ENCODE measurements at places on chromosomes 5 and 9.

DNA sequence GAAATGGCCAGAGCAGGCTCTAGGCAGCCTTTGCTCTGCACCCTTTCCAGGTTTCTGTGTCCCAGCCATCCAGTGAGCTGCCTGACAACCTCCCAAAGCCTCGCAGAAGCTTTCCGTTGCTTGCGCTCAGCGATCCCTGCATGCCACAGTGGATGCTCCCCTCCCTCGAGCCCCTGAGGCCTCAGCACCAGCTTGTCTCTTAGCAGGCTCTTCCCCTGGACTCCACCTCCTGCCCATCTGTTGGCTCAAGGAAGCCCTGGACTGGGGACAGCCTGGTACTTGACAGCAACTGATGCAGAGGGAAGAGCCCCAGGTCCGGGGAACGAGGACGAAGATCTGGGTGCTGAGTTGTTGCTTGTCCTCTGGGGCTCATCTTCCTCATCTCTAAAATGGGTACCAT, 23.2 kb downstream of the TSPAN17 start:
- no peak for DNase-seq

GRCh38 chr5:116922532-116922931, 347.9 kb upstream of the SEMA6A start:
- no peak for DNase-seq

GRCh38 chr9:110919609-110920008, 118.7 kb downstream of the LPAR1 start:
- DNase-seq, result no peak

DNA sequence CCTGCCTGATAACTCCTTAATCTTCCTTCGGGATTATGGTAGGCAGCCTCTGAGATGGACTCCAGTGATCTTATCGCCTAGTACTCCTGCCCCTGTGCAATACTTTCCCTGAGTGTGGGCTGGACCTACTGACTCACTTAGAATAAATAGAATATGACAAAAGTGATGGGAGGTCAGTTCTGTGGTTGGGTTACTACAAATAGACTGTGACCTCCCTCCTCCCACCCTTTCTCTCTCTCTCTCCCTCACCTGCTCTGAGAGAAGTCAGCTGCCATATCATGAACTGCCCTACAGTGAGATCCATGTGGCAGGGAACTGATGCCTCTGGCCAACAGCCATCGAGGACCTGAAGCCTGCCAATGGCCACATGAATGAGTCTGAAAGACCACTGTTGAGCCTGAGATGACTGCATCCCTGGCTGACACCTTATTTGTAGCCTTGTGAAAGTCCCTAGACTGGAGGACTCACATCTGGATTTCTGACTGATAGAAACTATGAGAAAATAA, 31.7 kb downstream of the NRG2 start:
- DNase-seq, result no peak

GRCh38 chr9:2161661-2162060, 146.5 kb downstream of the SMARCA2 start:
- no peak for DNase-seq

- no peak for DNase-seq
Measured at GRCh38 chr5:35438288-35438687, 179.4 kb upstream of the SPEF2 start.

DNA sequence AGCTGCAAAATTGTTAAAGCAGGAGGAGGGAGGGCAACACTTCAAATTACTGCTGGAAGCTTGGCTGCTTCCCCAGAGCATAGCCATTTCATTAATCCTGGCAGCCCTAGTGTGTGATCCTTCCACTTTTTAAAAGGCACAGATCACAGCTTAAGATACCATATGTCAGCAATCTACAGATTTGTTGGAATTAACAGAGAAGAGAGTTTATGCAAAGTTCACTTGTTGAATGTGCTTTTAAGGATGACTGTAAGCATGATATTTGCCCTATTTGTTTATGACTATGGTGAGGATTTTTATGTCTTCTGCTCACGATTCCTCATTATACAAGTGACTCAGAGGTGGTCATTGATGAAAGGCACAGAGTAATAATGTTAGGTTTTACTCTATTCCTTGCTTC, 156.0 kb upstream of the CDKN2B start:
- no peak for DNase-seq

- DNase-seq, result no peak
Measured at GRCh38 chr5:157350939-157351801, 85.2 kb downstream of the CYFIP2 start.

GRCh38 chr5:74095871-74096270, 469.9 kb downstream of the ARHGEF28 start:
- no peak for DNase-seq

DNA sequence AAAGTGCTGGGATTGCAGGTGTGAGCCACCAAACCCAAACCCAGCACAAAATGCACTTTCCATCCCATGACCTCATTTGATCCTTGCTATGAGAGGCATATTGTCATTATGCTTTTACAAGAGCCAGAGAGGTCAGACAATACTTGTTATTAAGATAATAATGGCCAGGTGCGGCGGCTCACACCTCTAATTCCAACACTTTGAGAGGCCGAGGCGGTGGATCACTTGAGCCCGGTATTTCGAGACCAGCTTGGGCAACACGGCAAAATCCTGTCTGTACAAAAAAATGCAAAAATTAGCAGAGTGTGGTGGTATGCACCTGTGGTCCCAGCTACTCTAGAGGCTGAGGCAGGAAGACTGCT, 55.9 kb upstream of the IL17B start:
- no peak for DNase-seq

- no peak for DNase-seq
Measured at GRCh38 chr9:77561331-77562018, 86.6 kb downstream of the GNA14 start.

DNA sequence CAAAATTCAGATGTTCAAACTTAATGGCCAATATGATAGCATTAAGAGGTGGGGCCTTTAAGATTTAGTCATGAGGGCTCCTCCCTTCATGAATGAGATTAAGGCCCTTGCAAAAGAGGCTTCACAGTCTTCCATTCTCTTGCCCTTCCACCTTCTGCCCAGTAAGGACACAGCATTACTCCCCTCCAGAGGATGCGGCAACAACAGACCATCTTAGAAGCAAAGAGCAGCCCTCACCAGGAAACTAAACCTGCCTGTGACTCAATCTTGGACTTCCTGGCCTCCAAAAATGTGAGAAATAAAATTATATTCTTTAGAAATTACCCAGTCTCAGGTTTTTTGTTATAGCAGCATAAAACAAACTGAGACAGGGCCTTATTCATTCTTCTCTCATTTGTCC, 8.2 kb downstream of the AP3B1 start:
- no peak for DNase-seq

DNA sequence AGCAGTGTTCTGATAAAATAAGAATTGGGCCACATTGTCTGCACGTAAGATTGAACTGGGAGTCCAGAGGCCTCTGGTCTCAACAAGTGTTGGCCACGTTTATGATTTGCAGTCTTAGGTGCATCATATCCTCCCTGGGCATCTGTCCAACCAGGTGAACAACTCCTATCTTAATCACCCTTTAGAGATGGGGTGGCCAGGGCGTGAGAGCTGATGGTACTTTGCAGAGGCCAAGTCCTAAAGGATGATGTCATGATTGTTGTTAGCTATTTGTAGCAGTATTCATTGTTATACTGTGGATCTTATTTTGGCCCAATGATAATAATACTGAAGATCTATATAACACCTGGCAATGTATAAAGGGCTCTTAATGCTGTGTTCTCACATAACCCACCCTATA, 73.2 kb upstream of the RARS1 start:
- no peak for DNase-seq

DNA sequence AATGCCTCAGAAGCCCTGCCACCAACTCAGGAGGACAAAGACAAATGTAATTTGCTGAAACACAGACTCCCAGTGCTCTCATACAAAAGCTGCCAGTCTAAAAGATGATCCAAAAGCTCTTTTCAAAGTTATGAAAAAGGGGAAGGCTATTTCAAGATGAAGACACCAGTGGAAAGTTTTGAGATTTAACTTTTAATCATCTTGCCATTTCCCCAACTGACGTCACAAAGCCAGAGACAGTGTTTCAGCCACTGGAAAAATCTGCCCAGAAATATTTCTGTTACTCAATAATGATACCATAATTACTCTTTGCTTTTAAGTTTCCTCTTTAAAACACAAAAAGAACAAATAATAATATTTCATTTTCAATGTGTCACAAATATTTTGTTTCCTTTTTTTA, 20.9 kb downstream of the ENG start:
- DNase-seq, result no peak

DNA sequence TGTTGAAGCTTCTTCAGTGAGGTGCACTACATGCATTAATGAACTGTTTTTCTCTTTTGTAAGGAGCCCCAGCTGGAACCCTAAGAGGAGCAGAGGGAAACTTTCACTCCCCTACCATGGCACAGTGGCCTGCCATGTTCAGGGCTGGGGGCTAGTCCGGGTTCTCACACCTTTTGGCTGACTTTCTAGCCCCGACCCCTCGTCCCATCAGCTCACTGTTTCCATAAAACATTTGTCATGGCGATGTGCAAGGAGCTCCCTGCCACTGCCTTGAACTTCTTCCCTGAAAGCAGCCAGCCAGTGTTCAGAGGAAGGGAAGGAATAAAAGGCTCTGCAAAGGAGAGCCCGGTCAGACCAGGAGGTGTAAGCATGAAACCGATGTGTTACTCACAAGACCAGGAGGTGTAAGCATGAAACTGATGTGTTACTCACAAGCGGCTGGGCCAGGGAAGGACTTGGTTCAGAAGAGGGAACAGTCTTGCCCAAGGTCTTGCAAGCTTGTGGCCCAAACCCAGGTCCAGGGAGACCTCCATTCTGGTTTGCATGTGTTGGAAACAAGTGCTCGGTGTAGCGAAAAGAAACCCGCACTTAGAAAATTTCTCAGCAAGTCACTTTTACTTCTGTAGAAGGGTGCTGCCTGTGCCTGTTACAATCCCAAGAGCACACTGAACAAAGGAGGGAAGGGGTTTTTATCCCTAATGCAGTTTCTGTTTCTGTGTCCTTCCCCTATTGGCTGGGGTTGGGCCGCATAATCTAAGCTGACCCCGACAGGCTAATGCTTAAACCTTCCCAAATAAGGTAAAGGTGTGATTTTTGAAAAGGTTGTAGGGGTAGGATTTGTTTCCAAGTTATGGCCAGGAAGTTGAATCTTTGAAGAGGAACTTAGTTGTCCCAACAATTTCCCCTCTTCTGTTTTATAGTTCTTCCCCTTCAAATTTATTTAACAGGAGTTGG, 3.4 kb upstream of the ABO start:
- no peak for DNase-seq

DNA sequence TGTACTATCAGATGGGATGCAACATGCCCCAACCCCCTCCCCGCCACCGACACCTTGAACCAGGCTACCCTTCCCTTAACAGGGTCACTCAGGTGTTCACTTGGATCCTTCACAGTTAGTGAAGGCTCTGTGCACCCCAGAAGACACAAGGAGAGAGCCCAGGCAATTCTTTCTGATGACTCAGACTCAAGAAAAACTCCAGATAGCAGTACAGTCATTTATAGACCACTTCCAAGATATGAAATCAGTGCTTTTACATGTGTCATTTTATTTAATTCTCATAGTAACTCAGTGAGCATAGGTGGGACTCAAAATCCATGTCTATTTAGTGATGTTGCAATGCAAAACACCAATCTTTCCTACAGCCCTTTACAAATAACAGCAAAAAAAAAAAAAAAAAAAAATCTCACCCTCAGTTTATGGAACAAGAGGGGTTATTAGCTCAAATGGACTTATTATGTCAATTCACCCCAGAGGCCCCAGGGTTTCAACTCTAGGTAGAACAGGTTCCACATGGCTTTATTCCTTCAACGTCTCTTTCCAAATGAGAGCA, 71.9 kb downstream of the FOXD1 start:
- no peak for DNase-seq

DNA sequence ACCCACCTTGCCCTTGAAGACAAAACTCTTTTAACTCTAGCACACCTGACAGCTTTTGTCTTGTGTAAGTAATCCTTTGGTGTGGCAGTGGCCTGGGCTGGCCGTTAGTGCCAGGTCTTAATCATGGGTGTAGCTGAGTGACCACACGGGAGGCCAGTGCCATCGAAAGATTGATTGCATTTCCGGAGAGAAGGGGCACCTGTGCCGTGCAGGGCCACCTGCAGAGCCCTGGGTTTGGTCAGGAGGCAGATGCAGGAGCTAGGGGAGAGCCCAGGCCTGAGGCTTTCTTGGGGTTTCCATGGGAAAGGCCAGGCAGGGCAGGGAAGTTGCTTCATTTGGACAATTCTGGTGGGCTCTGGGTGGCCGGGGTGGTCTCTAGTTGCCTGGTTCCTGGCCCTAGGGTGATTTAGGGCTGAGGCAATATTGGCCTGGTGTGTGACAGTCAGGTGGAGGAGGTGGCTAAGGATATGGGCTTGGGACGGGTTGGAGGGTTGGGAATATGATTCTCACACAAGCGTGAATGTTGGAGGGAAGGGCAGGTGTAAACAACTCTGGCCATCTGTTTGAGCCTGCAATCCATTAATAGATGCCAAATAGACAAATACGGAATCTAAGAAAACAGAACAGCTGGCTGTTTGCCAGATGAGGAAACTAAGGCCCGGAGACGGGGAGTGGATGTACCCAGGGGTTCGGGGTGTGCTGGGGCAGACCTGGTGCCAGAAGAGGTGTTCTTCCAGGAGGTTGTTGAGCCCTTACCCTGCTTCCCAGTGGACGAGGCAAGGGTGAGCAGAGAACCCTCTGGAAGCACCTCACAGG, 4.6 kb downstream of the DBH start:
- DNase-seq, result no peak

- DNase-seq, result no peak
Measured at GRCh38 chr9:131334629-131335367, 45.3 kb downstream of the PLPP7 start.

DNA sequence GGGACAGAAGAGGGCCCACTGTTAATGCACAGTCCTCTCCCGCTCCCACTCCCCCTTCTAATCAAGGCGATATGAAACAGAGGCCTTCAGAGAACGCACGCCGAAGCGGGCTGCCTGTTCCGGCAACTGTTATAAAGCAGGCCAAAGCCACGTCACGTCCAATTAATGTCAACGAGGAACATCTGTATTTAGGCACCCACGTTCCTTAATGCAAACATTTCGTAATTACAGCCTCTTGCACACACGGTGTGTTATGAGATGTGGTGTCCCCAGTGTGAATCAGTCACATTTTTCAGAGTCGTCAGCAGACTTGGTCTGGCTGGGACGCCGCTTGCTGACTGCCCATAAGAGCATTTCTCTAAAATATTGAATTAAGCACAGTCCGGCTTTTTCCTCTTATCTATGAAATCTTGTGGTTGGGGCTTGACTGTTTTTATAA, 339.0 kb downstream of the NSG2 start:
- DNase-seq, result peak; percentile 14

- DNase-seq, result peak; percentile 39
Measured at GRCh38 chr9:119968836-119969707, 599.8 kb upstream of the BRINP1 start.
